ENCODE measurements at places on chromosomes 5 and 9.

GRCh38 chr9:19049917-19050636 is 850 bp downstream of the RRAGA start:
- no peak for DNase-seq

GRCh38 chr9:107219486-107220077 is 63.5 kb upstream of the RAD23B start:
- no peak for DNase-seq

DNA sequence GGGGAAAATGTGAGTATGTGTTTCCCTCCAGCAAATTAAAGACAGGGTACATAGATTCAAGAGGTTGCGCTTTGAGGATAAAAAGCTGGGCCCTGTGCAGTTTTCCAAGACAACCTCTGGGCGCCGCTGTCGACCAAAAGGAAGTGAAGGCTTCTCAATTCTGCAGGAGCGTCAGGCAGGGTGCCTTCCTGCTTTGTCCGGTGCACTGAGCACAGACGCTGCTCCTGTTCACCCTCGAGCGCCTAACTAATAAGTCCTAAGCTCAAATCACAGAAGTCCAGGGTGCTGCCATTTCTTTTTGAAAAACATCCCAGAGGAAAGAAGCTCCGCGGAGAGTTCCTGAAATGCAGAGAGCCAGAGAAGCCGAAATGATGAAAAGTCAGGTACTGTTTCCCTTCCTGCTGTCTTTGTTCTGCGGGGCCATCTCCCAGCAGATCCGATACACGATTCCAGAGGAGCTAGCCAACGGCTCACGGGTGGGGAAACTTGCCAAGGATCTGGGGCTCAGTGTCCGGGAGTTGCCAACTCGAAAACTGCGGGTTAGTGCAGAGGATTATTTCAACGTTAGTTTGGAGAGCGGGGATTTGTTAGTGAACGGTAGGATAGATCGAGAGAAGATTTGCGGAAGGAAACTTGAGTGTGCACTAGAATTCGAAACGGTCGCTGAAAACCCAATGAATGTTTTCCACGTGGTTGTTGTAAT is at the start of gene PCDHGB1:
PCDHGB1 (plus strand) TSS at position 183 of the 703 bp plus-strand sequence; CDS start at position 345, 162 bp downstream.
- no peak for DNase-seq

DNA sequence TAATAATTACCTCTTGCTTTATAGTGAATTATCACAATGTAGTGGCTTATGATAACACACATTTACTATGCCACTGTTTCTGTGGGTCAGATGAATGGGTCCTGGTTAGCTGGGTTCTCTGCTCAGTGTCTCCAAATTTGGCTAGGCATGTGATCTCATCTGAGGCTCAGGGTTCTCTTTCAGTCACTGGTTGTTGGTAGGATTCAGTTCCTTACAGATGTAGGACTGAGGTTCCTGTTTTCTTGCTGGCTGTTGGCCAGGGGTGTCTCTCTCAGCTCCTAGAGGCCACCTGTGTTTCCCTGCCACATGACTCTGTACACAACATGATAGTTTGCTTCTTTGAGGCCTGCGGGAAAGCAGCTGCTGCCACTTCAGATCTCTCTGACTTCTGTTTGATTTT is 7.1 kb downstream of the NFX1 start:
- peak; percentile 90 for DNase-seq

DNA sequence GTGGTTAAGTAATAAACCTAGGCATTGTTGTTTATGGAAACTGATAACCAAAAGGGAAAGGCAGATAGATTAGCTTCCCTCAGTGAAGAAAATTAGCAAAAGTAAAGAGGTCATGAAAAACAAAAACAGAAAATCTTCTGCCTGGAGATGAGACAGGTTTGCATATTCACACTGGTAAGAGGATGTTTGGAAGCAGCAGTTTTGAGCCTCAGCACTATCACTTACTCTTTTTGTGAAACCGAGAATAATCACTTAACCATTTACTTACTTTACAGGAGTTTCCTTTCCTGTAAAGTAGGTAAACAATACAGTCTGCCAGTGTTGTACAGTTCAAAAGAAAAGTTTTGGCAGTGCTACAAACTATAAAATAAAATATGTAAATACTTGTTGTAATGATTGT is 35.5 kb upstream of the EMB start:
- DNase-seq = no peak

GRCh38 chr5:150339165-150339564 is 18.3 kb upstream of the TCOF1 start:
- DNase-seq = no peak

DNA sequence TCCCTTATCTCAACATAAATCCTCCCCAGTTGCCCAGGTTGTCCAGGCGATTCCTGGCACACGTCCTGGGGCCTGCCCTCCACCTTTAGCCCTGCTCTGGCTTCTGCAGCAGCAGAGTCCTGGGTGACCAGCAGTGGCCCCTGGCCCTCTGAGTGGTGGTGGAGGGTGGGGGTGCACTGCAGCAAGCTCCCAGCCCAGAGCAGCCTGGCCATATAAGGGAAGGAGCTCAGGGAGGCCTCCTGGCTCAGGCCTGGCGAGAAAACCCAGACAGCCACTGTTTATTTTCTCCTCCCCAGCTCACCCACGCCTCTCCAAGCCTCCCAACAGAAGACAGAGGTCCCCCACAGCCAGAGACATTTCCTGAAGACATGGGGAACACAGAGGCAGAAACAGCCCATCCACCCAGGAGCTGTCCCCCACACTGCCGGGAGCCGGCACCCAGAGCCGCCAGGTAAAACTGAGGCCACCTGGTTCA is 44.7 kb upstream of the IL17B start:
- no peak for DNase-seq

GRCh38 chr5:178063277-178063676 is 50.1 kb upstream of the N4BP3 start:
- no peak for DNase-seq

- peak; percentile 12 for DNase-seq
Measured at GRCh38 chr9:29865764-29866313, 2292.6 kb upstream of the C9orf72 start.

GRCh38 chr9:125106285-125106893 is 36.9 kb downstream of the SCAI start:
- no peak for DNase-seq

DNA sequence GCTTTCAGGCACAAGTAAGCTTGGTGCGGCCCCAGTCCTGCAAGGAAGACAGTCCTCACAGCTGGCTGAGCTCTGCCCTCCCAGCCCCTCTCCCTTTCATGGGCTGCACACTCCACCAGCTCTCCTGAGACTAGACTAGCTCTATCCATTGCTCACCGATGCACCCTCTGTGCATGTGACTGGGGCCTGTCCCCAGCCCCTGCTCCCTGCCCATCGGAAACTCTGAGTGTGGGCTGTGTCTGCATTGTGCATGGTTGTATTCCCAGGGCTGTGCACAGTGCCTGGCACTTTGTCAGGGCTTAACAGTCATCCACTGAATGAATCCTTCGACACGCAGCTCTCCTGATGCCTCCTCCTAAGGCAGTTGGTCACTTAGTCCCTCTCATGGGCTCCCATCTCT is 92.2 kb downstream of the PPARGC1B start:
- no peak for DNase-seq

DNA sequence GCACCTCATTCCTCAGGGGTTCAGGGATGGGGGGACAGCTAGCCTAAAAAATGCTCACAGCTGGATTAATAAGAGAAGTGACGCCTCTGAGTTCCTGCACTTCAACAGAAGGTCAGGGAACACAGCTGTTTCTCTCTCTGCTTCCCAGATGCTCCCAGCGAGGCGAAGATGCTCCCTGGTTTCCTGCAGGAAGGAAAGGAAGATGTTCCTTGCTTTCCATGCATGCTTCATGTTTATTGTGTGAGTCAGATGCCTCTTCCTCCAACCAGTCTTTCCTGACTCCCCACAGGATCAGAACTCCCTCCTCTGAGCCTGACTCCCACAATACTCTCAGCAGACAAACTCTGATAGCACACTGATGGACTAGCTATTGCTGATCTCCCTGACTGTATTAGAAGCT is 71.9 kb downstream of the MFAP3 start:
- no peak for DNase-seq

GRCh38 chr5:57478826-57479225 is 3.8 kb downstream of the ACTBL2 start:
- no peak for DNase-seq

- DNase-seq = no peak
Measured at GRCh38 chr5:150329038-150329437, 26.3 kb upstream of the ARSI start.

DNA sequence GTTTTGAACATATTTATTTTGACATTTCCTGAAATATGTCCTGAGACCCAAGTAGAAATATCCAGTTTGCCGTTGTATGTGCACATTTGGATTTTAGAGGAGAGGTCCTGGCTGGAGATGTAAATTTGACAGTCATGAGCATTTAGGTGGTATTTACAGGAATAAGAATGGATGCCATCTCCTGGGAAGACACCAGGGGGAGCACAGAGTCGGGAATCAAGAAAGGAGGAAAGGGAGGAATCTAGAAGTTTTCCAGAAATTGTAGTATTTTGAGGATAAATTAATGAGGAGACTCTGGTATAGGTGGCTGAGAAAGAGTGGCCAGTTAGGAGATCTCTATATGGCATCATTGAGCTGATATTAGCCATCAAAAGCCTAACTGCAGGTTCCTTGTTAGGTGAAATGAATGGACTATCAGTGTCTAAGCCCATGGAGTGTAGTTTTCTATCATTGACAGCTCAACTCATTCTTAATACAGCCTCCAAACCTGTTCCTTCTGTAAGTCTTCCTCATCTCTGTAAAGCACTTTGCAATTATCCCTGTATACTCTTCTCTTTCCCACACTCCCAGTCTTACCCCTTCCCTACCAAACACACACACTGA is 7.2 kb downstream of the GAPT start:
- no peak for DNase-seq

DNA sequence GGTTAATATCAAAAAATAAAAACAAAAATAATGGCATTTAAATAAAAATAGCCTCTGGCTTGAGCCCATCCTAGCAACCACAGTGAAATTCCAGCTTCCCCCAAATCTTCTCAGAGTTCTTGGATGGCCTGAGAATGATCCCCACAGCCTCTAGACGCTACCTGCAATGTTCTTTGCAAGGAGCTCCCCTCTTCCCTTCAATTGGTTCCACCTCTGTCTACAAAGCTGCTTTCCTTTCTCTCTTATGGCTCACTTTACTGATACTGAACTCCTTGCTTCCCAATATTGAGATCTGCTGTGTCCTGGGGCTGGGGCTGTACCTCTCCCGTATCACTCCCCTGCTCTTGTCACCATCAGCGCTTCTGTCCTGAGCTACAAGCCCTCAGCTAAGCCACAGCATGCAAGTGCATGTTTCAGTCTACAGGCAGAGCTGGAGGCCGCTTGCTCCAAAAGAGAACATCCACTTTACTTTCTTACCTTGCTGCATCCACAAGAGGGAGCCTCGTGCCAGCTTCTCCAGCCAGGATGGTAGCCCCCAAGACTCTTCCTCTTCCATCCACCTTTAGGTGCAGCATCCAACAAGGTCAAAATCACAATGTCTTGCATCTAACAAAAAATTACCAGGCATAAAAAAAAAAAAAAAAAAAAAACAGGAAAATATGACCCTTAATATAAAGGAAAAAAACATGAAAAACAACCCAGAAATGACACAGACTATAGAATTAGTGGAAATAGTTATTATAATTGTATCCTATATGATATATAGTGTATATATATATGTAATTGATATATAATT is 57.4 kb upstream of the PRSS3 start:
- peak; percentile 82 for DNase-seq

DNA sequence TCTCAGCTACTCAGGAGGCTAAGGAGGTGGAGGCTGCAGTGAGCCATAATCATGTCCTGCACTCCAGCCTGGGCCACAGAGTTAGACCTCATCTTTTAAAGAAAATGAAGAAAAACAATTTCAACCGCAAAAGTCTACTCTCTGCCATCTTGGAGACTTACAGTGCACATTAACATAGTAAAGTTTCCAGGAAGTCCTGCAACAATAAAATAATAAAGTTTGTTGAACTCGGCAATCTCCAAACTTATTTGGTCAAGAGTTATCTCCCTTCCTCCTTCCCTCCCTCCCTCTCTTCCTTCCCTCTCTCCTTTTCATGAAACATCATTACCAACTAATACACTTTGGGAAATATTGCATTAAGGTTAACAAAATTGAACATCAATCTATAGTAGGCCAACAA is 94.1 kb upstream of the JAK2 start:
- DNase-seq = no peak

DNA sequence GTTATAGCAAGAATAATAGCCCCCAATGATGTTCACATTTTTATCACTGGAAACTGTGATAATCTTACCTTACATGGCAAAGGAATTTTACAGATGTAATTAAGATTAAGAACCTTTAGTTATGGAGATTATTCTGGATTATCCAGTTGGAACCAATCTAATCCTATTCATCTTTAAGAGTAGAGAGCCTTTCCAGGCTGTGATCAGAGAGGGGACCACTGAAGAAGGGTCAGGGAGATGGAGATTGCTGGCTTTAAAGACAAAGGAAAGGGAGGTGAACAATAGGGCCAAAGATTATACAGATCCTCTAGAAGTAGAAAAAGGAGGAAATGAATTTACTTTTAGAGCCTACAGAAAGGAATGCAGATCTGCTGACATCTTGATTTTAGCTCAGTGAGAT is 253.5 kb upstream of the GRIN3A start:
- no peak for DNase-seq

DNA sequence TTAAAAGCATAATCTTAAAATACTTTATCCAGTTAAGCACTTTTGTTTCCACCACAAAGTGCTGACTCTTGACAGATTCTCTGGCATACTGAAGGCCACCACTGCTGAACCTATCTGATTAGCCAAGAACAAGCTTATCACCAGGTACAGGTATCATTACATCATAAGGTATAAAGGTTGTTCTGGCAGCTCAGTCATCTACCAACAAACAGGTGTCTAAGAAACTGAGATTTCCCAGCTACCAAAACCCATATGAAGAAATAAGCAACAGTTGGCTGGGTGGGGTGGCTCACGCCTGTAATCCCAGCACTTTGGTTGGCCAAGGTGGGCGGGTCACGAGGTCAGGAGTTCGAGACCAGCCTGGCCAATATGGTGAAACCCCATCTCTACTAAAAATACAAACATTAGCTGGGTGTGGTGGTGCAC is 5.0 kb downstream of the MTMR12 start:
- no peak for DNase-seq

DNA sequence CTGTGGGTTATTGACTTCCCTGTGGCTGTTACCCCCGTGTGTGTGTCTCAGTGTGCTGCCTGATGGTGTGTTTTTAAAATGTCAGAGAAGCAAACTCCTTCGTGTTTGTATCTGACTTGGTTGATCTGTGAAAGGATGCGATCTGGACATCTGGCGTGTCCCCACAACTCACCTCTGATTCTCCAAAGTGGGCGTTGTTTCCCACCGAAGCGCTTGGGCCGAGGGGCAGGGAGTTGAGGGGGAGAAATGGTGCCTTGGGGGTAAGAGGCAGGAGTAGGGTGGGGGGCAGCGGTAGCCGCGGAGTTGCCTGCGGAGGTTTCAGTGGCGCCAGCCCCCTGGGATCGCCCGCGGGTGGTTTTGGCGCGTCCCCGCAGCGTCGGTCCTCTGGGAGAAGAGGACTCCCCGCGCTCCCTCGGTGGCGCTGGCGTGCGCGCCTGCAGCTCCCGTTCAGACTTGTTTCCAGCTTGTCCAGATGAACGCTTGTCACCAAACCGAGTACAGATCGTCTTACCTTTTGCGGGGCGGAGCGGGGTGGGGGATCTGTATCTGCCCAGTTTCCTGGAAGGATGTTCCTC is 1.1 kb downstream of the MAST4 start:
- peak; percentile 20 for DNase-seq

GRCh38 chr9:22682536-22682935 is 235.9 kb downstream of the DMRTA1 start:
- no peak for DNase-seq

GRCh38 chr5:3394891-3395599 is 200.6 kb upstream of the IRX1 start:
- no peak for DNase-seq
